Aorta (tissue), 5 donors: ENCODE measurements at places on chromosomes 3 and 15. TPM values are rescaled to one million over a fixed set of nuclear protein-coding genes. Genes with fewer than 3 reads are reported as not detected.

DNA sequence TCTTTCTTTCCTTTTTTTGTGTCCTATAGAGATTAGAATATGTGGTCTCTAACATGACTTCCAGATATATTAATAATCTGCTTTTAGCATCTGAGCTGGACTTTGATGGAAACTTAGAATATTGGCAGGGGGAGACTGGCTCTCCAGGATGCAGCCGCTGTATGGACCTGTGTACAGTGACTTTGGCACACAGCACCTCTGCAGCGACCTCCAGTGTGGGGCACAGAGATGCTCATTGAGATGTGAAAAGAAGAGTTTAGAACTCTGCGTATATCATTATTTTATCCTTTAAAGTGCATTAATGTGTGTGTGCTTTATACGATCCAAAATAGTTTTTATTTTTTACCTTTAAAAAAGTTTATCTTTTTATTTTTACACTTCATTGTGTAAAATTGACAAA is 18.3 kb downstream of the CFAP161 start:
- no peak overlapping the region for H3K27ac ChIP-seq
- no peak for DNase-seq
- no peaks in the 10 kb centered on the region for H3K36me3 ChIP-seq
- no peaks in the 10 kb centered on the region for H3K27me3 ChIP-seq

- peaks cover 1% of the 10 kb centered on the region for H3K4me1 ChIP-seq
- no peaks in the 10 kb centered on the region for H3K27me3 ChIP-seq
- H3K27ac ChIP-seq: peak overlapping the region; percentile 74
- no peaks in the 10 kb centered on the region for H3K36me3 ChIP-seq
- peak overlapping the region; percentile 55 for H3K4me3 ChIP-seq
- DNase-seq: no peak
These were observed 856 bp downstream of the ZBTB38 start for GRCh38 chr3:141368925-141369794.

DNA sequence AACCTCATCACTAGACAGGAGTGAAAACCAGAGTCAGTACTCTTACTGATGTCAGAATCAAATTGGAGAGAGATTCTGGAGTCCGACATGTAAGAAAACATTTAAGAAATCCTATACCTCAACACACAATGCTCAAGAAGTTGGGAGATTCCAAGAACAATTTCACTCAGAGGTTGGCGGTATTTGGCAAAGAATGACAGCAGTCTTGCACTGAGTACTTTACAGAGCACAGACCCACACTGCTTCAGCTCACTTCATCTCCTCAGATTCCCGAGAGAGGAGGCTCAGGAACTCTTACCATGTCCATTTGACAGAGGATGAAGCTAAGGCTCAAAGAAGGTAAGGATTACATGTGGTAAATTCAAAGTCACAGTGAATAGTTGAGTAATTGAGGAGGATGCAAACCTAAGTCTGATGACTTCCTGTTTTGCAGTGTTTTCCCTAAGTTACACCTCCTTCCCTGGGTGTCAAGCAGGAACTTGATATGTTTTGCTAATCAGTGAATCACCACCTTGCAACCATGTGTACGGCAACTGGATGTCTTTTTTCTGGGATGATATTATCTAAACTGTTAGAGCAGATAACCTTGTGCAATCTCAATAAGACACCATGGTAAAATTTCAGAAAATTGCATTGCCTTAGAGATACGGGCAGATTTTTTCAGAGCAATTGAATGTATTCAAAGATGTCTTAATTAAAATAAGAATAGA is 61.3 kb upstream of the MME start:
- H3K4me1 ChIP-seq: no peaks in the 10 kb centered on the region
- no peaks in the 10 kb centered on the region for H3K27me3 ChIP-seq
- no peak overlapping the region for H3K27ac ChIP-seq
- H3K36me3 ChIP-seq: no peaks in the 10 kb centered on the region
- no peak for DNase-seq

GRCh38 chr15:50939911-50940310 is 31.4 kb downstream of the AP4E1 start:
- H3K4me3 ChIP-seq: no peak overlapping the region
- H3K4me1 ChIP-seq: peaks cover 2% of the 10 kb centered on the region
- no peak for DNase-seq
- no peak overlapping the region for H3K27ac ChIP-seq
- H3K27me3 ChIP-seq: no peaks in the 10 kb centered on the region

DNA sequence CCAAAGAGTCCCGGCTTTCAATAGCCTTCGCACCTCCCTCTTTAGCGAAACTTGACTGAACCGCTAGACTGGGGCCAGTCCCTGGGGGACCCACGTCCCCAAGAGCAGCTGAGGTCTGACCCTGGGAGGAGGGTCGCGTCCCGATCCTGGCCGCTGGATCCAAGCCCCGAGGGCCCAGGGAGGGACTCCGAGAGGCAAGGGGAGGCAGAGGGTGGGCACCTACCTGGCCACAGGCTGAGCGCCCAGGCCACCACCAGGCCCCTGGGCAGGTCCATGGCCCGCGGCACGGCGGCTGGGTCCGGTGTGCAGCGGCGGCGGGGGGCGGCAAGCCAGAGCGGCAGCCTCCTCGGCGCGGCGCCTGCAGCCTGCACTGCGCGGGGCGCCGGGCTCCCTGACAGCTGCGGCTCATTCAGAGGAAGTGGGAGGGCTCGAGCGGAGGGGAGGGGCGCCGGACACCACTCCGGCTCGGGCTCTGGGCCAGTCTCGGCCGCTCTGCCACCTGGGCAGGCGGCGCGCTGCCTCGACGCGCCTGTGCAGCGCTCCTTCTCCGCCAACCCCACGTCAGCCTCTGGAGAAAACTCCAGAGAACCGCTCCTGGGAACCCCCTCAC is at the start of gene ITGA11:
TSS of gene ITGA11 (minus strand) at position 372 of the 610 bp plus-strand sequence. CDS start at position 275, 97 bp downstream.
- peak; percentile 93 for DNase-seq
- H3K4me3 ChIP-seq: peak within 1 kb of the TSS; percentile 67
- no peaks in the 10 kb centered on the region for H3K27me3 ChIP-seq
- H3K4me1 ChIP-seq: peaks cover 5% of the 10 kb centered on the region
- H3K27ac ChIP-seq: peak within 1 kb of the TSS; percentile 78

The EPHA3 gene
- total RNA-seq: 10.7 TPM
